ENCODE measurements at places on chromosomes 11 and 22. TPM values are rescaled to one million over a fixed set of nuclear protein-coding genes. Genes with fewer than 3 reads are reported as not detected.

GRCh38 chr11:78336877-78337553 lies 80.6 kb downstream of the GAB2 start:
- no peak for DNase-seq

- peak; percentile 86 for DNase-seq
These were observed 398 bp upstream of the ATG16L2 start for GRCh38 chr11:72813740-72814285.

- no peak for DNase-seq
These were observed 668 bp downstream of the MADD start for GRCh38 chr11:47270331-47271271.

DNA sequence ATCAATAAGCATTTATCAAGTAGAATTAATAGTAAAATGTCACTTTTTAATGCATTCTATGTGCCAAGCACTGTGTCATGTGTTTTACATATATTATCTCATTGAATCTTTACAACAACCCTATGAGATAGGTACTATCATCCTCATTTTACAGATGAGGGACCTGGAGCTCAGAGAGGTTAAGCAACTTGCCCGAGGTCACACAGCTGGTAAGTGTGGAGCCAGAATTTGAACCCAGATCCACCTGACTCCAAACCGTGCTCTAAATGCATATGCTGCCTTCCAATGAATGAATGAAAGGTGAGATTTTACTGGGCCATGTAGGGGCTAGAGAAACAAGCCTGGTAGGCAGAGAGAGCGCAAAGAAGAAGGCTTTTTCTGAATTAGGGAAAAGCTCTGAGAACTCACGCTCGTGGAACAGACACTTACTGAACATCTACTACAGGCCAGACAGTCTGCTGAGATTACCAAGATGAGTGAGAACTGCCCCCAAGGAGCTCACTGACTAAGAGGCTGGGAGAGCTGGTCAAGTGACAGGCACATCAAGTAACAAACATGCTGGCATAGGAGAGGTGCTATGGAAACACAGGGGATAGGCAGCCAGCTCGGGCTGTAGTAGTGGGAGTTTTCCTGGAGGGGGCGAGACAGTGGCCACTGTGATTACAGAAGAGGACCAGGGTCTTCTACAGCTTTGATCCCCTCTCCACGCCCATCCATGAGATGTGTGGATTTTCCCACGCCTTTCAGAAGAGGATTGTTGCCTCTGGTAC lies 4.4 kb downstream of the ABCG4 start:
- no peak for DNase-seq

DNA sequence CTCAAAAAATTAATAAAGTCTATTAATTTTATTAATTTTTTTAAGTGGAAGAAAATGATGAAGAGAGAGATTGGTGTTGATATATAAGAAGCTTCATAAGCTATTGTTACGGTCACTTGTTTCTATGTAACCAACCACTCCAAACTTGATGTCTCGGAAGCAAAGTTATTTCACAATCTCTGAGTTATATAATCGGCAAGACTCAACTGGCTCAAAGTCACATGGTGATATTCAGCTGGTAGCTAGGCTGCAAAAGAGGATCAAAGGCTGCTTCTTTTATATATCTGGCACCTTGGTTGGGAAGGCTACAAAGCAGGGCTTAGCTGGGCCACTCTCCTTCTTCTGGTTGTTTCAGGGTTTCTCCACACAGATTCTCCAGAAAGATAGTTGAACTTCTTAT lies 245.1 kb upstream of the ARHGAP42 start:
- DNase-seq = no peak

- DNase-seq = no peak
These were observed 12.3 kb downstream of the APOL6 start for GRCh38 chr22:35660291-35661127.

TNNT3 gene
- not detected for total RNA-seq

All from Calu3 (cell line).